ENCODE measurements at places on chromosomes 6 and 20. TPM values are rescaled to one million over a fixed set of nuclear protein-coding genes. Genes with fewer than 3 reads are reported as not detected.

IRF4 gene
- 0.21 TPM for polyA plus RNA-seq

DCDC2 gene
- polyA plus RNA-seq = 8.3 TPM

CRYBG1 gene
- polyA plus RNA-seq = 26.5 TPM

MUCL3 gene
- polyA plus RNA-seq = 0.04 TPM

ID4 gene
- polyA plus RNA-seq = 41.6 TPM

GRCh38 chr6:43838276-43839036, 68.4 kb downstream of the VEGFA start:
- peak; percentile 72 for DNase-seq
- no peaks in the 10 kb centered on the region for H3K36me3 ChIP-seq
- no peak overlapping the region for H3K4me3 ChIP-seq
- H3K27me3 ChIP-seq = no peaks in the 10 kb centered on the region

GRCh38 chr6:167811442-167812087, 15.1 kb upstream of the AFDN start:
- H3K27ac ChIP-seq = no peak overlapping the region
- no peak overlapping the region for H3K4me3 ChIP-seq
- no peaks in the 10 kb centered on the region for H3K27me3 ChIP-seq

- no peak overlapping the region for H3K4me3 ChIP-seq
- no peaks in the 10 kb centered on the region for H3K27me3 ChIP-seq
- no peak for DNase-seq
- no peak overlapping the region for H3K27ac ChIP-seq
- no peaks in the 10 kb centered on the region for H3K36me3 ChIP-seq
Observed at GRCh38 chr6:91569071-91569470, 982.2 kb upstream of the MAP3K7 start.

DNA sequence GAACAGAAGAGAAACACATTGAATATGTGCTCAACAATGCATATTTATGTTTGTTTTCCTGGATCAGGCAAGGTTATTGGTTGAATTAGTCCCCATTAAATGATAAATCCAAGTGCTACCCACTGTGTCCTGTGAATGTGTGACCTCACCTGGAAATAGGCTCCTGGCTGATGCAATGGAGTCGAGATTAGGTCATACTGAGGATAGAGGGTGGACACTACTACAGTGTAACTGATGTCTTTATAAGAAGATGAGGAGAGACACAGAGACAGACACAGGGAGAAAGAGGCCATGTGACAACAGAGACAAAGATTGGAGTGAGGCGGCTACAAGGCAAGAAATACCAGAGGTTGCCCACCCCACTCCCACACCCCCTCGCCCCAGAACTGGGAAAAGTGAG, 559.3 kb downstream of the C6orf118 start:
- H3K4me1 ChIP-seq = no peaks in the 10 kb centered on the region
- H3K4me3 ChIP-seq = no peak overlapping the region
- H3K36me3 ChIP-seq = no peaks in the 10 kb centered on the region
- H3K27me3 ChIP-seq = no peaks in the 10 kb centered on the region
- no peak overlapping the region for H3K27ac ChIP-seq

DNA sequence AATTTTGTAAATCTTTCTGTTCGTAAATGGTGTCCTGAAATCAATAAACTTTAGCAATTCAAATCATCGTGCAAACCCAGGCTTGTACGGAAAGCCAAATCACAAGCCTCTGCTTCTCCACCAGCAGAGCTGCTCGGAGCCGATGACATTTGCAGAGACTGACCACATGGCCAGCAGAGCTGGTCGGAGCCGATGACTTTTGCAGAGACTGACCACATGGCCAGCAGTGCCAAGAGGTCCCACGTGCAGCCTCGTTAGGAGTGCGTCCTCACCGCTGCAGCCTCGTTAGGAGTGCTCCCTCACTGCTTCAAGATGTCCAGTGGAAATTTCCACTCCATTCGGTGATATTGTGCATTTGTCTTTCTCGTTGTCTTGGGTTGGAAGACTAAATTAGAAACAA, 28.5 kb downstream of the SMOC2 start:
- no peaks in the 10 kb centered on the region for H3K4me1 ChIP-seq
- no peak overlapping the region for H3K27ac ChIP-seq
- DNase-seq = no peak
- no peaks in the 10 kb centered on the region for H3K36me3 ChIP-seq
- H3K27me3 ChIP-seq = peaks cover 3% of the 10 kb centered on the region
- no peak overlapping the region for H3K4me3 ChIP-seq

DNA sequence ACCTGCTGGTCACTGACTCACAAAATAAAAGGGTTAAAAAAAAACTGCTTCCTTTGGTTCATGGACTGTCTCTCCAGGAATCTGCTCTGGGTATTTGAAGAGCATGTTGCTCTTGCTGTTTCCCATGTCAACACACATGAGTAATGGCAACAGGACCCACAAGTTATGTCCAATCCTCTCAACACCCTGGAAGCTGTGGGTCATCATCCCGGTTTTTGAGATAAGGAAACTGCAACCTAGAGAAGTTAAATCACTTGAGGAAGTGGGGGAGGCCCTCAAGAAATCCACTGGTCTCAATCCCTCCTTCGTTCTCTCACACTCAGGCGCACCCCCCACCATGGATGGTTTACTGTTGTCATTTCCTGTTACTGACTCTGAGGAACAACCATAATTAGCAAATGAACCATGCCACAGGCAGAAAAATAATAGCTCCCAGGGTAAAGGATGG, 12.4 kb downstream of the MAP1LC3A start:
- no peak overlapping the region for H3K27ac ChIP-seq
- DNase-seq = no peak
- H3K36me3 ChIP-seq = peaks cover 31% of the 10 kb centered on the region
- no peaks in the 10 kb centered on the region for H3K4me1 ChIP-seq

GRCh38 chr20:19397666-19398065, 185.2 kb downstream of the SLC24A3 start:
- H3K36me3 ChIP-seq = no peaks in the 10 kb centered on the region
- DNase-seq = no peak
- no peaks in the 10 kb centered on the region for H3K4me1 ChIP-seq
- H3K27ac ChIP-seq = no peak overlapping the region
- no peak overlapping the region for H3K4me3 ChIP-seq
- H3K27me3 ChIP-seq = no peaks in the 10 kb centered on the region

DNA sequence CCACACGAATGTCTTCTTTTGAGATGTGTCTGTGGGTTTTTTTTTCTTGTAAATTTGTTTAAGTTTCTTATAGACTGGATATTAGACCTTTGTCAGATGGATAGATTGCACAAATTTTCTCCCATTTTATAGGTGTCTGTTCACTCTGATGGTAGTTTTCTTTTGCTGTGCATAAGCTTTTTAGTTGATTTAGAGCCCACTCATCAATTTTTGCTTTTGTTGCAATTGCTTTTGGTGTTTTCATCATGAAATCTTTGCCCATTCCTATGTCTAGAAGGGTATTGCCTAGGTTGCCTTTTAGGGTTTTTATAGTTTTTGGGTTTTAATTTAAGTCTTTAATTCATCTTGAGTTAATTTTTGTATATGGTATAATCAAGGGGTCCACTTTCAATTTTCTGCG, 57.7 kb downstream of the NKX2-2 start:
- H3K4me1 ChIP-seq = no peaks in the 10 kb centered on the region
- no peak overlapping the region for H3K4me3 ChIP-seq
- H3K27me3 ChIP-seq = no peaks in the 10 kb centered on the region
- H3K27ac ChIP-seq = no peak overlapping the region
- H3K36me3 ChIP-seq = no peaks in the 10 kb centered on the region

- DNase-seq = no peak
- no peaks in the 10 kb centered on the region for H3K36me3 ChIP-seq
- H3K27me3 ChIP-seq = peaks cover 41% of the 10 kb centered on the region
- H3K27ac ChIP-seq = no peak overlapping the region
- no peaks in the 10 kb centered on the region for H3K4me1 ChIP-seq
Observed at GRCh38 chr6:165821754-165822153, 158.7 kb upstream of the PDE10A start.
